ENCODE measurements at places on chromosomes 12 and 14.

DNA sequence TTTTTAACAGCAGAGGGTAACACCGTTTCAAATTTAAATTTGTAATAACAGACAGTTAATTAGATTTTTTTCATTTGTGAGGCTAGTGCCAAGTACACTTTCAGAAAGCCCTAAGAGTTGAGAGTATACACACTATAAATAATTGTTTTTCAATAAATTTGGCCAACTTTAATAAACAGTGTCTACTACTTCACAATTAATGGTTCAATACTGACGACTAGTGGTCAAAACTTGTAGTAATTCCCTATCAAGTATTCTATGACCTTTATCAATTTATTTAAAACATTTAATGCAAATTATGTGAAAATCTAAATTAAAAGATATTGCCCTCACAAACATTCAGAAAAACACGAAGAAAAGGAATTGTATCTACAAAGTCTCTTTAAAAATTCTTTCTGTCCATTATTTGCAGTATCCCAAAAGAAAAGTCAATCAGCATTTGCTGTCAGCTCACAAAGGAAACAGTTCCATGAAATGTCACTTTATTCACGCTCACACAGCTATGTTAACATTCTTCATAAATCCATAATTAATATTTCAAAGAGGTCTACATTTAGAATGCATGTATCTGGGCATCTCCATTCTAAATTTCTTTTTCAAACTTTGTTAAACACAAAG is 91.2 kb downstream of the CEP128 start:
- DNase-seq = peak; percentile 10

GRCh38 chr12:52191841-52192791 is at the start of gene KRT80:
Gene KRT80 (minus strand): TSS chr12:52192014. CDS start chr12:52191902, 112 bp downstream.
- no peak for DNase-seq

GRCh38 chr12:107845226-107845979 is 70.9 kb downstream of the ASCL4 start:
- DNase-seq = no peak

DNA sequence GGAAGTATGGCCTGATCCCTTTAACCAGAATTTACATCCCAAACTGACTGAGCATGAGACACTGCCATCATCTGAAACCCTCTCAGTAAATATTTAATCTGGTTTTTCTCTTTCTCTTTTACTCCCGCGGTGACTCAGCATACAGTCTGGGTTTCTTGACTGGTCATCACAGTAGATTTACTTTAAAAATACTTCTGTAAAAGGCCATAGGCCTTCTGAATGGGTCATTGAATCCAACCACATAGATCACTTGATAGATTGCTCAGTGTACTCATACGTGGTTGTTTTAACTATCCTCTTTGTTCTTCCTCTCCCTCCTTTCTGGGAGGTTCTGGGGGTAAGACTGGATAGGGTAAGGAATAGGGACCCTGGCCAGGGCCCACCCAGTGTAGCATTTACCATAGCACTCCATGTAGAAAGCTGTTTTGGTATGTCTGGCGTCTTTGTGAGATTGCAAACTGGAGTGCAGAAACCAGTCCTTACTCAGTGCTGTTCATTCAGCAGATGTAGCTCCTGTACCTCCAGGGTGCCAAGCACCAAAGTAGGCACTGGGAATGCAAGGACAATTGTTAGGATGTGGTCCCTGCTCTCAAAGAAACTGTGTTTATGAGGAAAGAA is 165.7 kb downstream of the SRGAP1 start:
- no peak for DNase-seq

DNA sequence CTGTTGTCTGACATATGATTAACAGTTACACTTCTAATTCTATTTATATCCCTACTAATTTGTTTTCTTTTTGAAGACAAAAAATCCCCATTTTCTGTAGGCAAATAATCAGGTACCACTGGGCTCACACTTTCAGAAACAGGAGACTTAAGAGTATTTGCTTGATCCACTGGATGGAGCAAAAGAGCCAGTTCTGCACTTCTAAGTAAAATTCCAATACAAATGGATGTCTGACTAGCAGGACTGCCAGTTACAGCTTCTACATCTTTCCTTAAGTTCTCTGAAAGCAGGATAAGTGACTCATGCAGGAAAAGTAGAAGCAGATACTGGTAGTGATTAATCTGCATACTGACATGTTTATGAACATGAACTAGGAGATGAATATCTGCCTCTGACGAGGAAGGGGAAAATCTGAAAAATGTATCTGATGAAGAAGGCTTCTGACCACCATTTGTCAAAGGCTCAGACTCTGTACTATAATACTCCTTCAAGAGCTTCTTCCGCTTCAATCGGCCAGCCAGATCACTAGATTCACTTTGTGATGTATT is 73.8 kb upstream of the ANKS1B start:
- peak; percentile 37 for DNase-seq

DNA sequence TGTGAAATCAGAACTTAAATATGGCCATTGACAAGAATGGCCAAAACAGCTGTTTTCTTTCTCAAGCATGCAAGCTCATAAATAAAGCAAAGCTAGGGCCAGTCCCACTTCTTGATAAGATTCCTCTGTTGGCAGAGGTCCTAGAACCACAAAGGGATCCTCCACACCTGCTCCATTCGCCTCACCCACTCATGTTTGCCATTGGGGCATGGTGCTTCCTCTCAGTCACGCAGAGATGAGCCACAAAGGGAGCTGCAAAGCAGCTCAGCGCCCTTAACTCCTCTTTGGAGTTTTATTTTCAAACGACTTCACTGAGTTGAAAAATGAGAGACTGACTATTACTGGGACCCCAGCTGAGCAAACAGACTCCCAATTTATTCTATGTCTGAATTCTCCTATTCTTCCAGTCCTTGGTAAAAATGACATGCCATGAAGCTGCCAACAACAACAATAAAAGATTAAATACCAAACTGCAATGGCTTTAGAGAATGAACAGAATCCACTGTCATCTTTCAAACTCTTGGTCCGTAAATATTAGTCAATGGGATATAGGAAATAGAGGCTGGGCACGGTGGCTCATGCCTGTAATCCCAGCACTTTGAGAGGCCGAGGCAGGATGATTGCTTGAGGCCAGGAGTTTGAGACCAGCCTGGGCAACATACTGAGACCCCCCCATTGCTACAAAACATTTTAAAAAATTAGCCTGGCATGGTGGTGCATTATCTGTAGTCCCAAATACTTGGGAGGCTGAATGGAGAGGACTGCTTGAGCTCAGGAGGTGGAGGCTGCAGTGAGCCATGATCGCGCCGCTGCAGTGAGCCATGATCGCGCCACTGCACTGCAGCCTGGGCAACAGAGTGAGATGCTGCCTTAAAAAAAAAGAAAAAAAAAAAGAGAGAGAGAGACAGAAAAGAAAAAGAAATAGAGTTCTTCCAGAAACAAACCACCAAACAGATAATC is 16.4 kb downstream of the MANSC1 start:
- no peak for DNase-seq

Measured in GM13977 (cell line).